ENCODE measurements at places on chromosomes 12 and 14.

- DNase-seq, result peak; percentile 76
Observed at GRCh38 chr14:93009471-93010129, 86.7 kb downstream of the CHGA start.

DNA sequence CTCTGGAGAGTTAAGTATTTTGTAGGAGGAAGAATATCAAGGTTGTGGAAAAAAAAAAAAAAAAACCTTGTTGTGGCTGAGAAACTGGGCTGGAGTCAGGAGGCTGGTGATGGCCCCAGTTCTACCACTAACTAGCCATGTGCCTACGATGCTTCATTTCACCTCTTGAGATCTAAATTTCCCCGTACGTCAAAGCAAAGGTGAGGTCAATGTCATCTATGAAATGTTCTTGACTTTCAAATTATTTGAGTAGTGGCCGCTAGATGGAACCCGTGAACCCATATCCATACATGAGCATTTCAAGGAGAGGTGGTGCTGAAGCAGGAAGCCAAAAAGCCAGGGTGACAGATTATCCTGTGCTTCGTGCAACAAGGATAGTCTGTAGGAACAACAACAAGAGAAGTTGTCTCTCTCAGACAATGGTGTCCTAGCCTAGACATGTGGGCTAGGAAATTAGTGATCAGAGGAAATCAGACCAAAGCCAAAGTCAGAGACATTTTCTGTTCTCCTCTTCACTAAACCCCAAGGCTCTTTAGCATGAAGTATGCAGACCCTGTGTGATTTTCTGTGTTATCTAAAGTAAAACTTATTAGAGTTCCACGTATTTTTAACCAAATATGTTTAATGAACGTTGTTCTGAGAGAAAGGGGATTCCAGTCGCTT, 95.5 kb upstream of the ETV6 start:
- DNase-seq, result no peak

- DNase-seq, result no peak
Observed at GRCh38 chr14:75439989-75440388, 12.2 kb downstream of the JDP2 start.

- DNase-seq, result no peak
Observed at GRCh38 chr12:28507033-28507432, 316.8 kb downstream of the CCDC91 start.

DNA sequence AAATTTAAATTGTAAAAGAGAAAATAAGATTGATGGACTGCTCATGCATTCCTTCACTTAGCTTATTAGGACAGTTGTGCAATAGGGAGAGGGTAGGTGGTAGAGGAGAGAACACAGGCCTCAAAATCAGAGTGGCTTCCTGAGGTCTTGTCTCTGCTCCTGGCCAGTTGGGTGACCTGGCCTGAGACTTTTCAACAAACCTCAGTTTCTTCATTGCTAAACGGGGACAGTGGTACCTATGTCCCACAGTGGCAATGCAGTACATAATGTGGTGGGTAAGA, 2.6 kb downstream of the MAP3K12 start:
- DNase-seq, result no peak

DNA sequence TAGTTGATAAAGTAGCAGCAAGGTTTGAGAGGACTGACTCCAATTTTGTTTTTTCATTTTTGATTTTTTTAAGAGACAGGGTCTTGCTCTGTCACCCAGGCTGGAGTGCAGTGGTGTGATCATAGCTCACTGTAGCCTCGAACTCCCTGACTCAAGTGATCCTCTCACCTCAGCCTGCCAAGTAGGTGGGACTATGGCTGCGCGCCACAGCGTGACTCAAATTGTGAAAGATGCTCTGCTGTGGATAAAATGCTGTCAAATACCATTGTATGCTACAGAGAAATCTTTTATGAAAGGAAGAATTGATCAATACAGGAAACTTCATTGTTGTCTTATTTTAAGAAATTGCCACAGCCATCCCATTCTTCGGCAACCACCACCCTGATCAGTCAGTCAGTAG, 48.3 kb downstream of the SCN8A start:
- DNase-seq, result no peak

GRCh38 chr12:40192704-40193255, 32.0 kb upstream of the LRRK2 start:
- no peak for DNase-seq

- DNase-seq, result no peak
Observed at GRCh38 chr14:54738009-54738408, 164.6 kb downstream of the GCH1 start.

- DNase-seq, result no peak
Observed at GRCh38 chr12:25764892-25765291, 193.6 kb upstream of the RASSF8 start.

GRCh38 chr12:56164345-56164729, 6.2 kb downstream of the MYL6 start:
- DNase-seq, result no peak

- no peak for DNase-seq
Observed at GRCh38 chr12:95557625-95558024, 6.3 kb upstream of the USP44 start.

- DNase-seq, result no peak
Observed at GRCh38 chr12:52207106-52207505, 15.3 kb upstream of the KRT80 start.

- DNase-seq, result peak; percentile 65
Observed at GRCh38 chr12:109625131-109625559, 51.6 kb downstream of the MVK start.

- DNase-seq, result no peak
Observed at GRCh38 chr14:68814539-68815297, 21.9 kb upstream of the ZFP36L1 start.

- DNase-seq, result no peak
Observed at GRCh38 chr14:30333934-30334333, 225.0 kb upstream of the G2E3 start.

- DNase-seq, result no peak
Observed at GRCh38 chr12:52032446-52032803, 18.8 kb upstream of the NR4A1 start.

GRCh38 chr12:116665666-116666304, 72.1 kb downstream of the SPRING1 start:
- no peak for DNase-seq

GRCh38 chr12:111766608-111767361, at the start of gene ALDH2:
Gene ALDH2, plus strand, starts transcription at chr12:111766933. Its CDS starts 50 bp downstream, at chr12:111766983.
- DNase-seq, result peak; percentile 94

DNA sequence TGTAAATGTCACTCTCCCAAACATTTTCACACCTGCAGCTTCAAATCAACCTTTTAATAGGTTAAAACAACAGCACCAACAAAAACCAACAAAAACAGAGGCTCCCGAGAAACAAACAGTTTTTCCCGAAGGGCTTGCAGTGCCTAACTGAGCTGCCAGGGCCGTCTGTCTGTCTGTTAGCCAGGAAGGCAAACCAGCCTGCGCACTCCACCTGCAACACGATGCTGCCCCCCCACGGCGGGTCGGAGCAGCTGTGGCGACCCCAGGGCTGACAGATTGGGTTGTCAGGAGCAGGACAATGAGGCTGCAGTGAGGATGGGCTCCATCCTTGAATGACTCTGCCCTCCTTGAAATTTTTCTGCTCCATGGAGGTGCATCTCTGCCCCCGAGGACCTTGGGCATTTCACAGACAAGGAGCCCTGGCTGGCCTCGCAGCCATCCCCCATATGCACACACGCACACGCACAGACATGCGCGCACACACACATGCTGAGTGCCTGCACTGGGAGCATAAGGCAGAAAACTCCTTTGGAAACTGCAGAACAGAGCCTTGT, 2.6 kb downstream of the RTL1 start:
- no peak for DNase-seq

DNA sequence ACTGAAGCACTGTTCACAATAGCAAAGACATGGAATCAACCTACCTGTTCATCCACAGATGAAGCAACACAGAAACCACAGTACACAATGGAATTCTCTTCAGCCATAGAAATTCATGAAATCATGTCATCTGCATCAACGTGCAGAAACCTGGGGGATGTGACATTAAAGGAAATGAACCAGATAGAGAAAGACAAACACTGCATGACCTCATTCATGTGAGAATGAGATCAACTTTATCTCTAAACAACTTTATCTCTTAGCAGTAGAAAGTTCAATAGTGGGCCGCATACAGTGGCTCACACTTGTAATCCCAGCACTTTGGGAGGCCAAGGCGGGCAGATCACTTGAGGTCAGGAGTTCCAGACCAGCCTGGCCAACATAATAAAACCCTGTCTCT, 19.9 kb downstream of the ASCL4 start:
- DNase-seq, result no peak

GRCh38 chr12:89210277-89210676, 142.0 kb downstream of the DUSP6 start:
- no peak for DNase-seq

GRCh38 chr12:12379831-12380730, 23.2 kb downstream of the BORCS5 start:
- DNase-seq, result no peak

DNA sequence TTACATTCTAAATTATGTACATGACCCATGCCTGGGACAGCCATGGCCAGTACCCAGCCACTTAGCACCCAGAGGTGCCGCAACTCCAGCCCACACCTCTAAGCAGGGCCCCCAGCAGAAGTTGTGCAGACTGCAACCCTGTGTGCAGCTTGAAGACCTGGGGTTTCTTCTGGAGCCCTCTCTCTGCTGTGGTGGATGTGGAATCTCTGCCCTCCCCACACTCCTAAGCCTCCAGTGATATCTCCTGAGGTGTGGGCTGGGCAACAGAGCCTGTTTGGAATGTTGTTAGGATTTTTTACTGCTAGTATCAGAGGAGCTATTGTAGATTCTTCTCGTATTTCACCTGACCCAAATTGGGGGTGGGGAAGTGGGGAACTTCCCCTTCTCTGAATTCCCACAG, 59.4 kb upstream of the TUNAR start:
- no peak for DNase-seq

- DNase-seq, result no peak
Observed at GRCh38 chr14:73804636-73805035, 47.0 kb upstream of the PTGR2 start.

GRCh38 chr12:121837680-121838079, 21.0 kb downstream of the HPD start:
- no peak for DNase-seq

- DNase-seq, result no peak
Observed at GRCh38 chr12:97063292-97063935, 156.4 kb downstream of the NEDD1 start.

DNA sequence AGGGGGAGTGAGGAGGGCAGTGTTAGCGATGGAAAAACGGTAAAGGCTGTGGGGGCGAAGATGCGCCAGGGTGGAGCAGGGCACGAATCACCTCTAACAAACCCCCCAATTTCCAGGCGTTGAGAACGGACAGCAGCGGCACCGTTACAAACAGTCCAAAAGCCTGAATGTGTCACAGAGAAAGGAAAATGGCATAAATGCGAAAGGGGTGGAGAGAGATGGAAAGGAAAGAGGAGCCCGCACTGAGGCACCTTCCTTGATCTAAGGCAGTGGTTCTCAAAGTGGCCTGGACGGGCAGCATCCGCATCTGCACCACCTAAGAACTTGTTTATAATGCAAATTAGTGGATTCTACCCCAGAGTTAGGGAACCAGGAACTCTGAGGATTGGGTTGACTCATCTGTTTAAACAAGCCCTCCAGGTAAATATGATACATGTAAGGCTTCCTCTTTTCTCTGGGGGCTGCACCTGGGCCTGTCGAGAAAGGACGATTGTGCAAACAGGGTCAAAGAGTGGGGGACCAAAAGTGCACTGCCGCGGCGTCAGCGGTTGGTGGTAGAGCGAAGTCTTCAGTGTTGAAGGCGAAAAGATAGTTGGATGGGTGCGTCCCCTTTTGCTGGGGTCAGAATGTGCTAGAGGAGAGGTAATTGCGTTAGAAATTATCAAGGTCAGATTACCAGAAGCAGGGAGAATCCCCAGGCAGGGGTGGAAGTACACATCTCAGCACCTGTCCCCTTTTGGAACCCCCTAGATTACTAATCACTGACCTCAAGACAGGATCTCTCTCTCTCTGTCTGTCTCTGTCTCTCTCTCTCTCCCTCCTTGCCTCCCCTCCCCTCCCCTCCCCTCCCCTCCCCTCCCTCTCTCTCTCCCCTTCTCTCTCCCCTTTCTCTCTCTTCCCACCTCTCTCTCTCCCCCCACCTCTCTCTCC, 1.3 kb upstream of the KCNH5 start:
- no peak for DNase-seq

GRCh38 chr14:94113073-94113472, 2.5 kb downstream of the IFI27 start:
- no peak for DNase-seq

- DNase-seq, result no peak
Observed at GRCh38 chr12:41466802-41467201, 278.7 kb downstream of the PDZRN4 start.

GRCh38 chr12:75658901-75659823, 147.8 kb upstream of the KRR1 start:
- DNase-seq, result no peak

GRCh38 chr12:124953689-124954405, 35.1 kb downstream of the DHX37 start:
- no peak for DNase-seq

- DNase-seq, result peak; percentile 4
Observed at GRCh38 chr12:71216725-71217579, 59.2 kb upstream of the TSPAN8 start.

- DNase-seq, result peak; percentile 60
Observed at GRCh38 chr12:1583421-1584078, 10.8 kb downstream of the FBXL14 start.

DNA sequence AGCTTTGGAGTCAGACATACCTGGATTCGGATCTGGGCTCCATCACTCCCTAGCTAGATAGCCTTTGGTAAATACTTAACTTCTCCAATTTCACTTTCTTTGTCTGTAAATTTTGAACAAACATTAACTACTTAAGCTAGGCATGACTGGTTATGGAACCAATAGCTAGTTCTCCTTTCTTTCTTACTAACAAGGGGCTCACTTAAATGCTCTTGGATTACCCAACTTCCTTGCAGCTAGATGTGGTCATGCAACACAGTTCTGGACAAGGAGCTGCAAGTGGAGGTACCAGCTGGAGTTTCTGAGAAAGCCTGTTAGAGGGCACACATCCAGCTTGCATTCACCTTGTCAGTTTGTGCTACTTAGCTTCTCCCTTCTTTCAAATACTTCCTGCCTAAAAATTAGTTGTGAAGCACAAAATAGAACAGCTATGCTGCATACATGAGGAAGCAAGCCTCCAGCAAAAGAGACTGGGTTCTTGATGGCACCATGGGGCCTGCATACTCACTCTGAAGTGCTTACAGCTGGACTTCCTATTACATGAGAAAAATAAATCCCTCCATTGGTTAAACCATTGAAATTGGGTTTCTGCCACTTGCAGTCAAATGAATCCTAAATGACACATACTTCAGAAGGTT, 210.1 kb upstream of the EEA1 start:
- no peak for DNase-seq

DNA sequence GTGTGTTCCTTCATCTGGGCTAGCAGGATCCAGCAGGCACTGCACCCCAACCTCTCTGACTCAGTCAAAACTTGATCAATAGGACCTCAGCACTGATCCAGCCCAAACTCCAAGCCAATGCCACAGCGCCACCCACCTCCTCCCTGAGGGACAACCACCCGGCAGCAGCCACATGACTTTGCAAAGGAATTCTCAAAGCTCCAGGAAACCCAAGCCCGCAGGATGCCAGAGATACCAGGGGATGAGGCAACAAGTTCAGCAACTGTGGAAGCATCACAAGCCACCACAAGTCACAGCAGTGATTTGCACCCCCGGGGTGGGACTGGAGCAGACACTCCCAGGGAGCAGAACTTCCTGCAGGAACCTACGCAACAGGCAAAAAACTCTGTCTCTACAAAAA, 37.3 kb downstream of the ACTN1 start:
- DNase-seq, result no peak

Data from frontal cortex (tissue), 4 donors.